ENCODE measurements at places on chromosomes 7 and 10.

DNA sequence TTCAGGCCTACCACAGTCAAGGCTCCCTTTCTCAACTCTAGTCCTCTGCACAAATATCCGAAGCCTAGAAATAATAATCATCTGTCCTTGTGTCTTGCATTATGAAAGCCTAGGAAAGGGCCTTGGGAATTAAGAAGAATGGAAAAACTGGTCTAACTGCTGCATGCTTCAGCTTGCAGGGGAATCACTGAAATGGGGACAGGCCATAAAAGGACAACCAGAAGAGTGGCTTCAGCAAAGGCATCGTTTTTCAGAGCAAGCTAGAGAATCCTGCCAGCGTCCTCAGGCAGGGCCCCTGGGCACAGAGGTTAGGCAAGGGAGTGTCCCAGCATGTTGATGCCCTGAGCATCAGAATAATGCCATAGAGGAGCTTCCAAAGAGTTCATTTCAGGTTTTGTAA lies 13.2 kb downstream of the ERVW-1 start:
- no peak for DNase-seq

- no peak for DNase-seq
Observed at GRCh38 chr7:133536450-133536849, 283.6 kb downstream of the EXOC4 start.

- no peak for DNase-seq
Observed at GRCh38 chr10:27601503-27601902, 97.4 kb downstream of the RAB18 start.

GRCh38 chr7:11698384-11698871 lies 133.6 kb downstream of the THSD7A start:
- no peak for DNase-seq

DNA sequence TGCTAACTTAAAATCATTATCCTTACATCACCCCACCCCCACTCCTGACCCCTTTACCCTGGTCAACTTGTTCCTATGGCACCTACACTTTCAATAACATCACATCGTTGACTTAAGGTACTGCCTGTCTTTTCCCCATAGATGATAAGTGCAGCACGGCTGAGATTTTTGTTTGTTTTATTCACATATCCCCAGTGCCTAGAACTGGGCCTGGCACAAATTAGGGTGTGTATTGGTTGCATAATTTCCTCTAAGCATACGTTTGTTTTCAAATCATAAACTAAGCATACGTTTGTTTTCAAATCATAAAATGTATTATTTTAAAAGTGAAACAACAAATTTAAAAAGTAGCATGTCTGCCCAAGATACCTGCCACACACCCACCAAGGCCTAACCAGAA lies 35.3 kb downstream of the ANXA11 start:
- DNase-seq, result no peak

GRCh38 chr7:36400036-36400435 lies 10.4 kb downstream of the ANLN start:
- no peak for DNase-seq

- DNase-seq, result no peak
Observed at GRCh38 chr7:159136846-159137245, 7.8 kb downstream of the VIPR2 start.

DNA sequence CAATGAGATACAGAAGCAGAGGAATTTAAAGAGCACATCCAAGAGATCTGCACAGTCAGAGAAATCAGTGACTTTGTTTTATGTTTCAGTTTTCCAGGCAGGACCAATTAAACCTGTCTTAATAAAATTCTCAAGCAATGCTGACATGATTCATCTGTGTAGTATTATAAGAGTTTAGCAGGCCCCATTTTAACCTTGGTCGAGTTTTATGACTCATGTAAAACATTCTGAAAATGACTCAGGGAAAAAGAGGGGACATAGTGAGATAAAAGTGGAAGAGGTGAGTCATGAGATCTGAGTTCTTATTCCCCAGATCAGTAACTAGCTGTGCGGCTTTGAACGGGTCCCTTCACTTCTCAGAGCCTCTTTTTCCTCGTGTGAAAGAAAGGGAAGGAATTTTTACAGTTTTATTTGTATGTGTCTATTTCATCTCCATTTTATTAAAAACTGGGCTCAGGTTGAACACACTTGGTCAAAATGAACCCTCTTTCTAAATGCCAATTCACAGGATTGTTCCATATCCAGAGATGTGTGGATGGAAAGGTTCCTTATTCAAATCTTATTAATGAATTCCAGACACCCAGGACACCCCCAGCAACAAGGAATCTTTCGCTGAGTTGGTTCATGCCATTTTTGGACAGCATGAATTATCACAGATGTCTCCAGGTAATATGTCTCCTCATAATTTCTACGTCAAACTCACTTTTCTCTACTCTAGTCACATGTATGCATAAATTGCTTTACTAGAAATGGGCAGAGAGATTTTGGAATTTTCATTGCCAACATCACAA lies 143.2 kb downstream of the JAZF1 start:
- peak; percentile 24 for DNase-seq

- no peak for DNase-seq
Observed at GRCh38 chr7:128129224-128129864, 98.1 kb upstream of the LRRC4 start.

- DNase-seq, result no peak
Observed at GRCh38 chr7:52962402-52963076, 72.9 kb upstream of the POM121L12 start.

DNA sequence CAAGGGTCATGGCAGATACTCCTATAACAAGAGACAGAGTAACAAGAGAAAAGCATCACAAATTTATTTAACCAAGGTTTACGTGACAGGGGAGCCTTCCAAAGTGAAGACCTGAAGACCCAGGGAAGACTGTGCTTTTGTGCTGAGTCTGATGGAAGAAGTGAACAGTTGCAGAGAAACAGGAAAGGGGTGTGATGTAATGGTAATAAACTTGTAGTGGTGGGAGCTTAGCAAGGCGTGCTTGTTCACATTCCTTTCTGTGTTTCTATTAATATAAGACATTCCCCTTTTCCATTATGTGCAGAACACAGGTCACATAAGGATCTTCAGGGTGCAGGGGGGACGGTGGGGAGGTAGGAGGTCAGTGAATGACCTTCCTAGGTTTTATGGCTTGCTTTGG lies 25.5 kb upstream of the C10orf67 start:
- DNase-seq, result no peak

All from T1000 (cell line).